Adrenal gland (tissue), 19 donors: ENCODE measurements at places on chromosomes 1 and 21. TPM values are rescaled to one million over a fixed set of nuclear protein-coding genes. Genes with fewer than 3 reads are reported as not detected.

The NECTIN4 gene
- not detected for total RNA-seq

The MLLT11 gene
- 8.4 TPM for total RNA-seq

The S100A2 gene
- 44.1 TPM for total RNA-seq

The SLC35A3 gene
- 25.9 TPM for total RNA-seq

GRCh38 chr1:113616156-113616555, 143.1 kb downstream of the PHTF1 start:
- no peaks in the 10 kb centered on the region for H3K36me3 ChIP-seq
- DNase-seq = no peak
- no peak overlapping the region for H3K4me3 ChIP-seq
- H3K27ac ChIP-seq = no peak overlapping the region
- peaks cover 10% of the 10 kb centered on the region for H3K4me1 ChIP-seq

DNA sequence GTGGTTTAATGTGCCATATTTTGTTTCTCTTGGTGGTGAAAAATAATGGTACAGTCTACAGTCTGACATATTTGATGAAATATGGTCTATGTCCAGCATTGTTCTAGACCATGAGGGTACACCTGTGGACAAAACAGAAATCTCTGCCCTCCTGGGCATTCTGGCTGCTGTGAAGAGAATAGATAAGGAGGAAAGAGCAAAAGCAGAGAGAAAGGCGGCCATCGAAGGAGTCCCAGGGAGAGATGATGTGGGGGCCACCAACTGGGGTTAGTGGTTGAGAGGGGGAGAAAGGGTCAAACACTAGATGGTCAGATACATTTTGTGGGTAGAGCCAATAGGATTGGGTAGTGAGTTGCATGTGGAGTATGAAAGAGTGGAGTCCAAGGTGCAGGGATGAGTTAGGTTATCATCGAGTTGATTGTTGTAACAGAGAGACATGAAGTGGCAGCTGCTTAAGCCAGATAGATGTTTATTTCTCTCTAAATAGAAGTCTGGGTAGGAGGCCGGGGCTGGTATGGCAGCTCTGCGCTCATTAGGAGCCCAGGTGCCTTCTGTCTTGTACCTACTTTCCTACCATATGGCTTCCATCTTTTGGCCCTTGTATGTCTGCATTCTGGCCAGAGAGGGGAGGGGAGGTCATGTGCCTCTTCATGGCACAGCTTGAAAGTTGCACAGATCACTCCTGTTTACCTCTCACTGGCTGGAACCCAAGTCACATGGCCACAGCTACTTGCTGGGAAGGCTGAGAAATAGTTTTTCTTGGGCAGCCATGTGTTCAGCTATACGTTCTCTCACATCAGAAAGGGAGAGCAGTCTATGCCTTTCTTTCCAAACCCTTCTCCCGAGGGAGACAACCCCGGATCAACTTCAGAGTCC, 13.0 kb downstream of the UBE4B start:
- H3K4me1 ChIP-seq = peaks cover 39% of the 10 kb centered on the region
- DNase-seq = peak; percentile 41
- H3K27ac ChIP-seq = peak overlapping the region; percentile 62
- no peak overlapping the region for H3K4me3 ChIP-seq

DNA sequence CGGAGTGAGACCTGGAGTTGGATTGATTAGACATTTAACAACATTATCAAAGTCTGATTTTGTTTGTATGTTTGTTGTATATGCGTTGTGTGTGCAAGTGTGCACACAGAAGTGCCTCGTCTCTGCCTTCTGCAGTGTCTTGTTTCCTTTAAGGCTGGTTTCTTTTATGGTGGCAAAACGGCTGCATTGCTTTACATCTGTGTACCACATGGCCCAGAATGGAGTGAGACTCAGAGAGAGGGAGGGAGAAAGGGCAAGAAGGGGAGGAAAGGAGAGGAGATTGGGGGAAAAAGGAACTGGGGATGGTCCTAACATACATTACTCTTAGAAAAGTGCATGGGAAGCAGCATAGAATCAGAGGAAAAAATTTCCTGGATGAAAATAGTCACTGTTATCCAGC, 99.7 kb upstream of the WLS start:
- no peak for DNase-seq
- H3K4me1 ChIP-seq = no peaks in the 10 kb centered on the region
- no peak overlapping the region for H3K27ac ChIP-seq
- H3K4me3 ChIP-seq = no peak overlapping the region
- H3K36me3 ChIP-seq = no peaks in the 10 kb centered on the region
- H3K27me3 ChIP-seq = no peaks in the 10 kb centered on the region

DNA sequence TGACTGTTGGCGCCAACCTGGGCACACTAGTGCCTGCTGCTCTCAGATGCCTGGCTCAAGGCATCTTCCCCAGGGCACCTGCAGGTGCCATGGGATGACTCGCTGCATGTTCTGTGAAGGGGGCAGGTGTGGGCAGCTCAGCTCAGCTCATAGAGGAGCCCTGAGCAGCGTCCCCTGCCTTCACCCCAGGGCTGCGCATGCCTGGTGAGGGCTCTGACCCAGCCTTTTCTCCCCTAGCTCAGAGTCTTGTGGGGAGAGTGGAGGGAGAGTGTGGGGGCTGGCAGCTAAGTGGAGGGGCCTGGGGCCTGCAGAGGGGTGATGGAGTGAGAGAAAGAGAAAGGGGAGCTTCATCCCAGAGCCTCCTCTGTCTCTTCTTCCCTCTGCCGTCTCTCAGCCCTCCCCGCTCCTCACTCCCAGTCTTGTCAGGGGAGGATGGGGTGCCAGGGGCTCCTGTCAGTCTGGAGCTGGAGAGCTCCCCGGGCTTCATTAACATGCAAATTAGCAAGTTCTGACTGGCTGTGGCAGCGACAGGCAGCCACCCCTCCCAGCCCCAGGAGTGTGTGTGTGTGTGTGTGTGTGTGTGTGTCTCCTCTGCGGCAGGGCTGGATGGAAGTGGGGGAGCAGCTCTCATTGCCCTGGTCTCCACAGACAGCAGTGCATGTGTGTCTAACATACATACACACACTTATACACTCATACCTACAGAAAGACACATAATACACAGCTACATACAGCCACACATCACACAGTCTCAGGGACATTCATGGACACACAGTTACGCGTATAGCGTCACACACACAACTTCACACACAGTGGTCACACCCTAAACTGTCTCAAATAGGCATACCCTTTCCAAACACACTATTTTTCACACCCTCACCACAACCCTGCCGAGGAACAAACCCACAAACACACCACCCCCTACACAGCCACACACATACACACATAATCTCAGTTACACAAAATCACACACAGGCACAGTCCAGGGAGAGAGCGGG, 34.0 kb downstream of the FOXO6 start:
- no peaks in the 10 kb centered on the region for H3K4me1 ChIP-seq
- no peak for DNase-seq
- H3K27me3 ChIP-seq = peaks cover 5% of the 10 kb centered on the region
- no peak overlapping the region for H3K27ac ChIP-seq
- H3K4me3 ChIP-seq = no peak overlapping the region

DNA sequence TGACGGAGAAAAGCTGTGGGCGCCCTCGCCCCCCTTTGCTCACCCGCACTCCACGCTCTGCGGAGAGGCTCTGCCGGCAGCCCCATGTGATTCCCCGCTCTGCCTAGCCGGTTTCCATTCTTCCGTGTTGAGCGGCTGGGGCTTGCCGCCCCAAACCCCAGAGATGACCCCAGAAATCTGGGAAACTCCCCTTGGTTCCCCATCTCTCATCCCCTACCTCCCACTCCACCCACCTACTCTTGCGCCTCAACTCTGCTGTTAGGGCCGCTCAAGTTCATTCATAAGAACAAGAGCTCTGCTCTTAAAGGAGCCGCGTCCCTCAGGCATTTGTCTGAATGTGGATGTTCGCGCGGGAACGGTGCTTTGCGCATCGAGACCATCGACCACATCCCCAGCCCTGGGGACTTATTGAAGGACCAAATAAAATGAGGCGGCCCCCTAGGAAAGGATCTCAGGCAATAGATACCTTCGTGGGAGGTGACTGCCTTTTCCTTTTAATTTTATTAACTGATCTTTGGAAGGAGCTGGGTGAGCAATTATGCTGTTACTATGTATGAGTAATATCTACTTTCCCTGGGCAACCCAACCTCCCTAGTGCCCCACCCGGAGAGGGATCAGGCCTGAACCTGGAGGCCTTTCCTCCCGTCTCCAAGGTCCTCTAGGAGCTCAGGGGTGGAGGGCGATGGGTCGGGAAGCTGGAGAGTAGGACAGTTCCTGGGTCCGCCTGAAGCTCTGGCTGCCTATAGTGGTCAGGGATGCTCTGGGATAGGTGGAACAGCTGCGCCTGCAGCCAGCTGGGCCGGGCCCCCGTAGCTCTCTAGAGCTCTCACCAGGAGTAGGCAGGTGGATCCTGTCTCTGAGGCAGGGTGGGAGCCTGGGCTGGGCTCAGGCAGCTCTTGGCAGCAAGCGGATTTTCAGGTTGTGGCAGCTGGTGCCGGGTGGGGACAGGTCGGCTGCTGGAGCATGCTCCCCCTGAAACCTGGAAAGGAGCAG, 898 bp downstream of the MFSD2A start:
- no peaks in the 10 kb centered on the region for H3K27me3 ChIP-seq
- DNase-seq = no peak
- no peaks in the 10 kb centered on the region for H3K36me3 ChIP-seq
- no peak overlapping the region for H3K4me3 ChIP-seq
- no peak overlapping the region for H3K27ac ChIP-seq

DNA sequence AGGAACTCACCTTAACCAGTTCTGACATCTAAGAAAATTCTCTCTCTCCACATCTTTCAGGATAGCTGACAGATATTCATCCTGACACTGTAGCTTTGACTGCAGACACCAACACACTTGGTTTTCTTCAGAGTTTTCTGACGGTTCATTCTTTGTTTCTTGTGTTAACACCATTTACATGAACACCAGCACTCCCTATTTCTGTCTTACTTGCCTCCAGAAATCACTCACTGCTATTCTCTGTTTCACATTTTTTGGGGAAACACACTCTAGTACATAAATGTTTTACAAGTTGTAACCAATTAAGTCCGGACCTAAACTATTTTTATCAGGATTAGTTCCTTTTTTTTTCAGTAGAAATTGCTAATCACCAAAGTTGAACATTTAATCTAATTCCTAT, 15.4 kb downstream of the FLVCR1 start:
- H3K36me3 ChIP-seq = peaks cover 28% of the 10 kb centered on the region
- no peak overlapping the region for H3K27ac ChIP-seq
- DNase-seq = no peak

DNA sequence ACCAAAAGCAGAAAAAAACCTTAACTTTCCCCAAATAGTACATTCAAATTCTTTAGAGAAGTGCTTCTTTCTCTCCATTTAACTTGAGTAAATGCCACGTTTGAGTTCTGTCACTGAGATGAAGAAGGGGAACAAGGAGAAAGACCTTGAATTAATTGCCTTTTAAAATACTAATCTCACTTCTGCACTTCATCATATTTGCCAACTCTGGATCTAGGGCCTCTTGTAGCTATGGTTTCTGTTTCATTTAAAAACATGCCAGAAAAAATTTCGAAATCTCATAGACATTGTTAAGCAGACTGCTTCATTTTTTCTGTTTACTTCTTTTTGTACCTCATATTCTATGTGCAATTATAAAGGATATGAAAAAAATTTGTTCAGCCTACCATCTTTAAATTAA, 24.6 kb downstream of the MIXL1 start:
- H3K36me3 ChIP-seq = no peaks in the 10 kb centered on the region
- no peak overlapping the region for H3K27ac ChIP-seq
- DNase-seq = no peak

GRCh38 chr1:154751690-154752089, 118.4 kb downstream of the KCNN3 start:
- H3K27ac ChIP-seq = no peak overlapping the region
- peaks cover 12% of the 10 kb centered on the region for H3K27me3 ChIP-seq
- H3K4me1 ChIP-seq = peaks cover 16% of the 10 kb centered on the region
- no peak for DNase-seq
- H3K36me3 ChIP-seq = no peaks in the 10 kb centered on the region
